Vagina (tissue), 2 donors: ENCODE measurements at places on chromosomes 1 and 21. TPM values are rescaled to one million over a fixed set of nuclear protein-coding genes. Genes with fewer than 3 reads are reported as not detected.

- DNase-seq, result no peak
These were observed 158.8 kb downstream of the KIF26B start for GRCh38 chr1:245313576-245313975.

DNA sequence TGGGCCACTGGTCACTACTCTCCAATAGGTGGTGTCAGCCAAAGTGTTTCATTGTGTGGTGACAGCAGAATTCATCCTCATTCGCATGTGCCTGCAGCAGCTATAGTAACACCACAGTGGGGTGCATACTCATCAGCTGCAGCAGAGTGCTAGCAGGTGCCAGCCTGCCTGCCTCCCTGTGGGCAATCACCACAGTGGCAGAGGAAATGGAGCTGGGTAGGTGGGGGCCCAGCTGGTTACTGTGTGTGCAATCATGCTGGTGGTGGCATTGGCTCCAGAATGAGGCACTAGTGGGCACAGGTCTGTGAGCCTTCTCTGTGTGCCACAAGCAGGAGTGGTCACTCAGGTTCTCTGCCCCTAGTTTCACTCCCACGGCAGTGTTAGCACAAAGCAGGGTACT, 579.2 kb downstream of the PTPRC start:
- DNase-seq, result no peak

DNA sequence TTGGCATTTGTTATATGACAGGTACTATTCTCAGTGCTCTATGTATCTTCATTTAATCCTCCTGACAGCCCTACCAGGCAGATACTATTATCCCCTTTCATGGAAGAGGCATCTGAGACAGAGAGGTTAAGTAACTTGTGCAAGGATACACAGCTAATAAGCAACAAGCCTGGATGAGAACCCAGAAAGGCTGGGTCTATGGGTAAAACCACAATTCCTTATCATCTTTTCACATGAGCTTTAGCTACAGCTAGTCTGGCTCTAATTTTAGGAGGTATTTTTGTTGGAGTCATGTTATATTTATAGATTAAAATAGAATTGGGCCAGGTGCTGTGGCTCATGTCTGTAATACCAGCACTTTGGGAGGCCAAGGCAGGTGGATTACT, 27.7 kb downstream of the DNTTIP2 start:
- DNase-seq, result no peak

OR6P1 gene
- not detected for total RNA-seq

KRTAP11-1 gene
- not detected for total RNA-seq

DNA sequence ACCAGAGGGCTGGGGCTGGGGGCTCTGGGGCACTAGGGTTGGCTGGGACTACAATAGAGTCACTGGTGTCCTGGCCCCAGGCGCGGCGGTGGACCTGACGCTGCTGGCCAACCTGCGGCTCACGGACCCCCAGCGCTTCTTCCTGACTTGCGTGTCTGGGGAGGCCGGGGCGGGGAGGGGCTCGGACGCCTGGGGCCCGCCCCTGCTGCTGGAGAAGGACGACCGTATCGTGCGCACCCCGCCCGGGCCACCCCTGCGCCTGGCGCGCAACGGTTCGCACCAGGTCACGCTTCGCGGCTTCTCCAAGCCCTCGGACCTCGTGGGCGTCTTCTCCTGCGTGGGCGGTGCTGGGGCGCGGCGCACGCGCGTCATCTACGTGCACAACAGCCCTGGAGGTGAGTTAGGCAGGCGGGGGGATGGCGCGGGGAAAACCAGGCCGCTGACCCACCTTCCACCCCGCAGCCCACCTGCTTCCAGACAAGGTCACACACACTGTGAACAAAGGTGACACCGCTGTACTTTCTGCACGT, 4.1 kb downstream of the TIE1 start:
- DNase-seq, result no peak

GRCh38 chr1:160307118-160307791, 22.3 kb upstream of the PEX19 start:
- DNase-seq, result no peak

GRCh38 chr1:169107603-169108208, 1.2 kb downstream of the ATP1B1 start:
- no peak for DNase-seq
